ENCODE measurements at places on chromosomes 3 and 15. TPM values are rescaled to one million over a fixed set of nuclear protein-coding genes. Genes with fewer than 3 reads are reported as not detected.

DNA sequence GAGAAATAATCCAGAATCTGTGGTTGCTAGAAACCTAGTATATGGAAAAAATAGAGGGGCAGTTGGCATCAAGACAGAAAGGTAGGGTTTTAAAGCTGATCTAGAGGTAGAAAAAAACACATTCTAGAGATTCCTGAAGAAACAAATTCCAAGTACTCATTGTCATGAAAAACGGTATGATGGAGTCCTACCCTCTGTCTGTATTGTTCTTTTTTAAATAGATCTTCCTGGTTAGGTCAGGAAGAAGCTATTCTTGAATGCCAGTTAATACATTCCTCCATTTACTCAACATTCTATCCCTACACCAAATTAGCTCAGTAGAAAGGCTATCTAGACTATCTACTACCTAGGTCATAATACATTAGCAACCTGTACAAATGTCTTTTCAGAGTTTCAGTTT is 364.7 kb downstream of the FHIT start:
- DNase-seq = no peak

- DNase-seq = no peak
These were observed 11.5 kb upstream of the NEK10 start for GRCh38 chr3:27380433-27381357.

DNA sequence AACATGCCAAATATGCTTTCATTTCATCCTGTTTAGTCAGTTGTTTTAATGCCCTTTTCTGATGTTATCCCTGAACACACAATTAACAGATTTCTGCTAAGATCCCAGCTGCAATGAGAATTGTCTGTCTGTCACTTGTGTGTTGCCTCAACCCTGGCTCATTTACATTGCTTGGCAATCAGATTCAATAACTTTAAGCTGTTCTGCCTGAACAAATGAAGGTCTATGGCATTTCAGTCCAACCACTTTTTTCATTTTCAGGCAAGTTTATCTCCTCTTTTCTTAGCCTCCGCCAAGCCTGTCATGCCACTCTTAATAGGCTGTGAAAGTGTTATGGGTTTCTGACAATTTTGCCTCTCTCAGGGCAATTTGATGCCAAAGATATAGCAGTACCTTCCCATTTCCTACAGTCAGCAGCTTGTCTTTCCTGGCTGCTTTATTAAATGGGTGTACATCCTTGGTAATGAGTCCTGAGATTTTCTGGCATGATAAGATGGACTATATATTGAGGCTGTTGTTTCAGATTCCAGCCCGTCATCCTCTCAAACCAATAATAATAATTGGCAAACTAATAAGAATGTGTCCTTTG is 68.7 kb upstream of the ADAMTS9 start:
- DNase-seq = no peak

DNA sequence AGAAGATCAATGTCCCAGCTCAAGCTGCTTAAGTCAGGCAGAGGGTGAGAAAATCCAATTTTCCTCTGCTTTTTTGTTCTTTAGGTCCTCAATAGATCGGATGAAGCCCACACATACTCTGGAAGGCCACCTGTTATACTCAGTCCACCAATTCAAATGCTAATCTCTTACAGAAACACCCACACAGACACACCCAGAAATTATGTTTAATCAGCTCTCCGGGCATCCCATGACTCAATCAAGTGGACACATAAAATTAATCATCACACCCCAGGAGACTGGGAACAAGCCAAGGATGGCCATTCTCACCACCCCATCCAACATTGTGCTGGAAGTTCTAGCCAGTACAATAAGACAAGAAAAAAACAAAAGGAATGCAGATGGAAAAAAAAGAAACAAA is 67.8 kb upstream of the SLC24A5 start:
- DNase-seq = no peak

Gene DOCK3
- under 0.01 TPM for total RNA-seq

DNA sequence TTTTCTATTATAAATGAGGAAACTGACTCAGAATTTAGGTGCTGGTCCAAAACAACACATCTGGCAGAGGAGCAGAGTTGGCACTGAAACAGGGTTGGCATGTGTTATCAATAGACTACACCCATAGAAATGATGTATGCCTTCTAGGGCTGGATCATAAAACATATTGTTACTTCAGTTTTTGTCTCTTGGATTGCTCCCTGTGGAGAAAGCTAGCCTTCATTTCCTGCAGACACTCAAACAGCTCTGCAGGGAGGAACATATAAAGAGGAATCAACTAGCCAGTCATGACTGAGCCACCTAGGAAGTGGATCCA is 507 bp upstream of the MRPL3 start:
- DNase-seq = no peak

Data from IMR-90 (cell line).